ENCODE measurements at places on chromosomes 3 and 15. TPM values are rescaled to one million over a fixed set of nuclear protein-coding genes. Genes with fewer than 3 reads are reported as not detected.

The PIERCE2 gene
- not detected for total RNA-seq

The RAB8B gene
- 156 TPM for total RNA-seq

The SPINK8 gene
- not detected for total RNA-seq

The SV2B gene
- total RNA-seq = 0.04 TPM

The SGO1 gene
- total RNA-seq = 21.6 TPM

The SUCNR1 gene
- total RNA-seq = 0.04 TPM

The ANKRD63 gene
- not detected for total RNA-seq

The HIGD2B gene
- 0.17 TPM for total RNA-seq

The TF gene
- total RNA-seq = 0.02 TPM

The ZSCAN29 gene
- 25.6 TPM for total RNA-seq

The IMPG2 gene
- total RNA-seq = 0.06 TPM

The GOLGA6L7 gene
- not detected for total RNA-seq

The SERPINI1 gene
- 1.1 TPM for total RNA-seq

The CLDN18 gene
- total RNA-seq = not detected

The KIF7 gene
- 3.4 TPM for total RNA-seq

The TMEM108 gene
- total RNA-seq = not detected

The PATL2 gene
- 4.8 TPM for total RNA-seq

The LARP6 gene
- total RNA-seq = 0.15 TPM

The GRK7 gene
- not detected for total RNA-seq

The PFN2 gene
- total RNA-seq = 3.9 TPM

The GOLGA8N gene
- total RNA-seq = 0.65 TPM

The BFSP2 gene
- not detected for total RNA-seq

The ZPLD1 gene
- not detected for total RNA-seq

The ADGRG7 gene
- not detected for total RNA-seq

The ATP2C1 gene
- total RNA-seq = 63.4 TPM

The CMTM8 gene
- 4.2 TPM for total RNA-seq

The SLC2A2 gene
- total RNA-seq = not detected

The CHRD gene
- total RNA-seq = not detected

The GALNT15 gene
- total RNA-seq = not detected

The DPPA2 gene
- not detected for total RNA-seq

The LYSMD2 gene
- 22.4 TPM for total RNA-seq

The GOLGA6D gene
- not detected for total RNA-seq

The LRRIQ4 gene
- total RNA-seq = 0.25 TPM

The NTRK3 gene
- total RNA-seq = not detected

The THRB gene
- not detected for total RNA-seq

The SMAD6 gene
- total RNA-seq = 0.04 TPM

The IL1RAP gene
- 9.0 TPM for total RNA-seq

The KBTBD13 gene
- not detected for total RNA-seq

The ZNF660 gene
- 0.32 TPM for total RNA-seq

The ASB14 gene
- total RNA-seq = not detected

The GPR15 gene
- total RNA-seq = 5.0 TPM

The CCR8 gene
- total RNA-seq = 2.5 TPM

The ALDH1A3 gene
- total RNA-seq = not detected

The SEC22A gene
- 21.6 TPM for total RNA-seq

The PLA1A gene
- 0.13 TPM for total RNA-seq

The PIGZ gene
- 0.57 TPM for total RNA-seq

The RBM5 gene
- 108 TPM for total RNA-seq

The DNAJA4 gene
- 38.8 TPM for total RNA-seq

The SHC4 gene
- total RNA-seq = 11.6 TPM

The BTLA gene
- total RNA-seq = 14.4 TPM

The ARHGAP11A gene
- 110 TPM for total RNA-seq

The CCR1 gene
- total RNA-seq = 0.48 TPM
